ENCODE measurements at places on chromosomes 2 and 18.

- no peak for DNase-seq
Measured at GRCh38 chr18:8176109-8176508, 433.1 kb upstream of the RAB12 start.

GRCh38 chr18:63619661-63620060 is 24.4 kb downstream of the SERPINB4 start:
- DNase-seq: no peak

- no peak for DNase-seq
Measured at GRCh38 chr2:112024231-112024630, 30.8 kb upstream of the TMEM87B start.

GRCh38 chr18:36499938-36500337 is 202.4 kb downstream of the FHOD3 start:
- DNase-seq: no peak

DNA sequence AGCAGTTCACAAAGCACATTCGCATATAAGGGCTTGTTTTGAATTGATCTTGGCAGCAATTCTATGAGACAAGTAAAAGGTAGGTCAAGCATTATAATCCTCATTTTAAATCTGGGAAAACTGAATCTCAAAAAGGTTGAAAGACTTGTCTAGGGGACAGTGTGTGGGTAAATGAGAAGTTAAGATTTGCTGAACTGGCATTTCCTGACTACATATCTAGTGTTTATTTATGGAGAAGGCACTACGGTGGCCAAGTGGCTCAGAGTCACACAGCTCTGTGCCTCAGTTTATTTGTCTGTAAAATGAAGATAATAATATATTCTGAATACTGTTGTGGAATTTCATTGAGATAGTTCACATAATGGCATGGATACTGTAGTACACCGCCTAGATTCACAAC is 16.3 kb upstream of the IL1RN start:
- DNase-seq: no peak

GRCh38 chr2:230162981-230163380 is 56.8 kb downstream of the SP110 start:
- no peak for DNase-seq

- no peak for DNase-seq
Measured at GRCh38 chr2:207188626-207189419, 23.1 kb upstream of the KLF7 start.

DNA sequence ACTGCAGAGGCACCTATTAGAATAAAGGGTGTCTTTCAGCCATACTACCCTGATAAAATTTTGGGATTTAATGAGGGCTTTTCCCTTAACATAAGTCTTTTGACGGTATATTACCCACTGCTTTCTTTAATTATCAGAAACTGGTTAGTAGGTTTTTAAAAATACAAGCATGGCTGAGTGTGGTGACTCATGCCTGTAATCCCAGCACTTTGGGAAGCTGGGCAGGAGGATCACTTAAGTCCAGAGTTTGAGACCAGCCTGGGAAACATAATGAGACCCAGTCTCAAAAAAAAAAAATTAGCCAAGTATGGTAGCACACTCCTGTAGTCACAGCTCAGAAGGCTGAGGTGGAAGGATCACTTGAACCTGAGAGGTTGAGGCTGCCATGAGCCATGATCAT is 16.1 kb downstream of the CPSF3 start:
- no peak for DNase-seq

GRCh38 chr2:185793532-185794345 is 55.1 kb downstream of the FSIP2 start:
- DNase-seq: no peak

- no peak for DNase-seq
Measured at GRCh38 chr2:8752385-8752784, 70.5 kb downstream of the ID2 start.

DNA sequence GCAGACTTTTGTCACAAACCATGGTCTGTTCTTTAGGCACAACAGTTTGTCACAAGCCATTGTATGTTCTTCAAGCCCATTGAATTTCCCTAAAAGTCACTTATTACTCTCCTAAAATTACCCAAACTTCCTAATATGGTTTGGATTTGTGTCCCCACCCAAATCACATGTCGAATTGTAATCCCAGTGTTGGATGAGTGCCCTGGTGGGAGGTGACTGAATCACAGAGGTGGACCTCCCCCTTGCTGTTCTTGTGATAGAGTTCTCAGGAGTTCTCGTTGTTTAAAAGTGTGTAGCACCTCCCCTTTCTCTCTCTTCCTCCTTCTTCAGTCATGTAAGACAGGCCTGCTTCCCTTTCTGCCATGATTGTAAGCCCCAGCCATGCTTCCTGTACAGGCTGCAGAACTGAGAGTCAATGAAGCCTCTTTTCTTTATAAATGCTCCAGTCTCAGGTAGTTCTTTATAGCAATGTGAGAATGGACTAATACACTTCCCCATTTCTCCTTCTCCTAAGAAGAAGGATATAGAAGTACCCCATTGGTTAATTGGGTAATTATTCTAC is 11.2 kb upstream of the GYPC start:
- no peak for DNase-seq

DNA sequence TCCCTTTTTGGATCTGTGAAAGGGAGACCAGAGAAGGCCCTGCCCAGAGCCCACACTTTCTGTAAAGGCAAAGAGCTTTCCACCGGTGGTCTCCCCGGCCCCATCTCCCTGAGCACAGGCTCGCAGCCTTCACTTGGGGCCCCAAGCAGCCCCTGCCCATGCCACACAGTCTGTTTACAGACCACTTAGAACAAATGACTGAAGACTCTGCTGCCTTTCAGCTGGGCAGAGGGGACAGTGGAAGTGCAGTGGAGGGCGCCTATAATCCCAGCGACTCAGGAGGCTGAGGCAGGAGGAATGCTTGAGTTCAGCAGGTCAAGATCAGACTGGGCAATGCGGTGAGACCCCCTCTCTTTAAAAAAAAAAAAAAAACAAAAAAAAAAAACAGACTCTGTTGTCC is 28.9 kb downstream of the SERTAD2 start:
- no peak for DNase-seq

GRCh38 chr18:53490019-53490418 is 734.5 kb downstream of the MBD2 start:
- no peak for DNase-seq

GRCh38 chr2:170465241-170465640 is 249.9 kb upstream of the SP5 start:
- DNase-seq: no peak

DNA sequence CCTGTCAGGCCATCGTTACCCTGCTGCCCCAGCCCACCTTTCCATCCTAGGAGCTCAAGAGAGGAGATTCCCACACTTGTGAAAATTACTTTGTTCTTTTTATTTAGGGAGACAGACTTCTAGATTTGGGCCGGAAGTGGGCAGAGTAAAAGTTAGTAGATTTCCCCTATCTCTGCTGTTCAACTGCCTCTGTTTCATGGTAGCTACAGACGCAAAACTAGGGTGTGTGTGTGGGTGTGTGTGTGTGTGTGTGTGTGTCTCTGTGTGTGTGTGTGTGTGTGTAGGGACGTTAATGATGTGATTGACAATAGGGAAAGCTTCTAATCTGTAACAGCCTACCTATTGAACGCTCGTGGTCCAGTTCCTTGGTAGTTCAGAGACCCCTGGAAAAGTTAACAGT is 438 bp downstream of the PSMA8 start:
- DNase-seq: no peak

DNA sequence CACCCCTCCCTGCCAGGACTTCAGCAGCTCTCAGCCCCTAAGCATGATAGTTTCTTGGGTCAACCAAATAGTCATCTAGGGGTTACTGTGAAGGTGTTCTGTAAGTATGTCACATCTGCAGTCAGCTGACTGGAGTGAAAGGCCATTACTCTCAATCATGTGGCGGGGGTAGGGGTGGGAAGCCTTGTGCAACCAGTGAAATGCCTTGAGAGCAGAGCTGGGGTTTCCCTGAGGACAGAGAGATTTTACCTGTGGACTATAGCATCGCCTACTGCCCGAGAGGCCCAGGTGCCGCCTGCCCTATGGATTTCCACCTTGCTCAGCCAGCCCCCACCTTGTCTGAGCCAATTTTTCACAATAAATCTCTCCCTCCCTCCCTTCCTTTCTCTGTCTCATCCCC is 20.9 kb upstream of the KLF11 start:
- no peak for DNase-seq

DNA sequence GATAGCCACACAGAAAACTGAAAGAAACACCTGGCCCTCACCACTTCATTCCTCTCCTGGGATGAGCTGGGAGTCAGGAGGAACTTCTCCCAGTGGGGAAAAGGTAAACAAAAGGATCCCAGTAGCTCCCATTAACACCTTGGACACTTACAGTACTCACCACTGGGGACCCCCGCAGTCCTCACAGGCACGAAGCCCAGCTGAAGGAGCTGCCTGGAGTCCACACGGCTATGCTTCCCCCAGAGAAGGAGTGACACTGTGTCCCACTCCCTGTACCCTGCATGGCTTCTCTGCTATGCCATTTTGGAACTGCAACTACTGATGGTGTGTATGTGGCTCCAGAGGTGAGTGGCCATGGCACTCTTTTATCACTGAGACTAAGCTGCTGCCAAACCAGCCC is 1565.1 kb downstream of the LRP1B start:
- no peak for DNase-seq

DNA sequence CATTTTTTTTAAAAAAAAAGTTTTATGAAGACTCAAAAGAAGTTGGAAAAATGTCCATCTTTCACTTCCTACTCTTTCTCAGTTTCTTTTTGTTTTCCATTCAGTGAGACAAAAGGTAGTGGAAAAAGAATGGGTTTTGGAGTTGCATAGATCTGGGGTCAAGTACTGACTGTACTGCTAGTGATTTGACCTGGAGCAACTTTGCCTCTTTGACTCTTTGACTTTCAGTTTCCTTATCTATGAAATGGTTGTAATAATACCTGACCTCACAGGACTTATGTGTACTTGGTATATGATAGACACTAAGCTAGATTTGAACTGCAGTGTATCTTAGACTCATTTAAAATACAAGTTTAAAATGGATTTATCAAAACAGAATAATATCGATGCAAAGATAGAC is 3.5 kb upstream of the KCNE4 start:
- DNase-seq: no peak

DNA sequence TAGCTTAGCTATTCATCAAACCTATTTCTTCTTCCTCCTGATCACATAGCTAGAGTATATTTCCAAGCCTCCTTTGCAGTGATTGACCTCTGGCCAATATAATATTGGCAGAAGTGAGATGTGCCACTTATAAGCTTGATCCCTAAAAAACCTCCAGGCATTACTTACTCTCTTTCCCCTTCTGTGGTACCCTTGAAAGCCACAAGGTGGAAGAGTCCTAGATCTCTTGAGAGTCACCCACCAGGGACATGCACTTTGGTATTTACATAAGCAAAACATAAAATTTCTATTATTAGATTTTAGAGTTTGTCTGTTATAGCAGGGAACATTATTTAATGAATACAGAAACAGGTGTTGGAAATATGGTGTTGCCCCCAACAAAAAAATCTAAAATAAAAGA is 112.0 kb downstream of the EXOC6B start:
- no peak for DNase-seq

GRCh38 chr18:58255701-58256311 is 211.8 kb downstream of the NEDD4L start:
- no peak for DNase-seq

DNA sequence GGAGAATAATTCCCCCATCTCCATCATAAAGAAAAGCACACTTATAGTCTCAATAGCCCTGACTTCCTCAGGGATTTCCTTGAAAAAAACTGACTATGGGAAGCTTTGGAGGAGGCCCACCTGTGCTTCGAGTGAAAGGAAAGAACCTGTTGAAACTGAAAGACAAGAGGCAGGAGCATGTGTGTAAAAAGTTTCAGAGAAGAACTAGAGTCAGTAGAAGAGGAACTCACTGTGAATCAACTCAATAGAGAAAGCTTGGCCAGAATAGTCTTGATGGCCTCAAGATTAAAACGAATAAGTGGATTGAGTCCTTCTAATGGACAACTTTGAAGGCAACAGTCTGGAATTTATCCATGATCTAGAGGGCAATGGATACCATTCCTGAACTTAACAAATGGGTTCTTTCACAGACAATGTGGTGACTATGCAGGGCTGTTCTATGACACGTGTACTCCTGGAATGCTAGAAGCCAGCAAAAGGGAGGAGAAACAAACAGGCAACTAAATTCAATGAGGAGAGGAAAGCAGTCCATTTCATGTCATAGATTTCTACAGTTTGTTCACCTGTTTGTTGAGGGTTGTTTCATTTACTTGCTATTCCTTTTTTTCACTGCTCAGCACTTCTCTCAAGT is 442.3 kb downstream of the GRB14 start:
- DNase-seq: no peak

DNA sequence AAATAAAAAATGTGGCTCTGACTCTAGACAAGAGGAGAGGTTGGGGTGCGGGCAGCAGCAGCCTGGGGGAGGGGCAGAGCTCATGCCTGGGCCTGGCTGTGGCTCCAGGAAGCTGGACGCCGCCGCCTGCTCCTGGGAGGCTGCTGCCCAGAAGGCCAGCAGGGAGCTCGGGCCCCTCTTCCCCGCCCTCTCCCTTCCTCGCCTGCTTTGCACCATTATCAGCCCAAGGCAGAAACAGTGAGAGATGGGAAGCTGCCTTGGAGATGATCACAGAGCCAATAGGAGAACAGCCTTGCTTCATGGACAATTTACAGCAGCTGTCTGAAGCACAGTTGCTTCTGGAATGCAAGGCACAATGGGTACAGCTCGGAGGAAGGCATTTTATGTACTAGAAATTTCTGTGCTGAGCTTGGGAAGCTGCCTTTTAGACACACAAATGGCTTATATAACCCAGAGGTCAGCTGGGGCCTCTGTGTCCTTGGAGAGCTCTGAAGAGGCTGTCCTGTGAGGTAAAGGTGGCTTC is 55.3 kb upstream of the AFF3 start:
- no peak for DNase-seq

DNA sequence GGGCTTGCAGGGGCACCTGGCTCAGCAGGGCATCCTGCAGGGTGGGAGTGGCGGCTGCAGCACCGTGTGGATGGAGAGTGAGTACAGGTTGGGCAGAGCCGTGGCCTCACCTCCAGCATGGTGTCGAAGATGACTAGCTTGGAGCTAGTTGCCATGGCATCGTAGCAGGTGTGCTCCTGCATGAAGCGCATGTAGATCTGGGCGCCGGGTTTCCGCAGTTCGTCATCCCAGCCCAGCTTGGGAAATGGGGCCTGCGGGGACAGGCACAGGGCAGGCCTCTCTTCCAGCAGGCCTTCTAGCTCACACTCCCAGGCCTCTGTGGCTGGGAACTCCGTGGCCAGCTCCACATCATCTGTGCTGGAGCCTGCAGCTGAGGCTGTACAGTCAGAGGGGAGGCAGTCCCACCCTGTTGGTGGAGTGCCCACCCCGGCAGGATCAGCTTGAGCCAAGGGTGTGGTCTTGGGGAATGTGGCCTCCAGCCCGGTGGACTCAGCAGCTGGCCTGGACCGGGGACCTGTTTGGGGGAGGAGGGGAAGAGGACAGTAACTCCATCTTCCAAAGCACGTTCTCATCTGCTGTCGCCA is 1.6 kb downstream of the PRKAG3 start:
- no peak for DNase-seq

GRCh38 chr2:83516503-83516902 is 942.6 kb downstream of the SUCLG1 start:
- DNase-seq: no peak

All from T-helper 9 cell (primary cell).